Fibroblast of skin of left biceps (primary cell): ENCODE measurements at places on chromosomes 1 and 21.

DNA sequence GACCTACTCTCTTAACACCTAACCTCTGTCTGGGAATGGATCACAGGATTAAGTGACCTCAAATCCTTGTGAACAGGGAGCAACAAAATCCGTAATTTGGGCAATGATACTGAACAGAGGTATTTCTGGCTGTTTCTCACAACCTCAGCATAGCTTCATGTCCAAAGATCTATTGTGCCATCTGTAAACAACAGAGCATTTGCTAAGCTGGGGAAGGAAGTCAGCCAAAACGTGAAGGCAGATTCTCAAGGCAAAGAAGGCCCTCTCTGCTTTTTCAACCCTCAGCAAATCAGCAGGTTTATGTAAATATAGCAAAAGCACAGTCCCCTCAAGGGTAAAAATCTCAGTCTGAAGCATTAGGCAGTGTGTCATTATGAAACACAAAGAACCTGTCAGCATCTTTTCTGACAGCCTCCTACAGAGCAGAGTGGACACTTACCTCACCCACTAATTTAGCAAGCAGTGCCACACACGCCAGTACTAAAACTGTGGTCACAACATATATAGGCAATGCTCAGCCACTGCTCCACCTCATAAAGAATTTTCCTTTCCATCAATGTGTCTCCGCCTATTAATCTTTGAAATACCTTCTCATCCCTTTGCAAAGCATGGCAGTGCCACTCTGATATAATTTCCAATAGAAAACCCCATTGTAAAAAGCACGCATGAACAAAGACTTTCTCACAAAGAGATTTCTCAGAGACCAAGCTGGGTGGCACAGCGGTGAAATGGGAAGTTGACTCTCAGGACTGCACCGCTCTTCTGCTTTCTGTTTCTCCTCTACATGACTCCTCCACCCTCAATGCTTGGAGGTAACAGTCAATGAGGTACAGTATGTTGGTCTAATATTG lies 188.0 kb downstream of the RERE start:
- DNase-seq, result no peak

DNA sequence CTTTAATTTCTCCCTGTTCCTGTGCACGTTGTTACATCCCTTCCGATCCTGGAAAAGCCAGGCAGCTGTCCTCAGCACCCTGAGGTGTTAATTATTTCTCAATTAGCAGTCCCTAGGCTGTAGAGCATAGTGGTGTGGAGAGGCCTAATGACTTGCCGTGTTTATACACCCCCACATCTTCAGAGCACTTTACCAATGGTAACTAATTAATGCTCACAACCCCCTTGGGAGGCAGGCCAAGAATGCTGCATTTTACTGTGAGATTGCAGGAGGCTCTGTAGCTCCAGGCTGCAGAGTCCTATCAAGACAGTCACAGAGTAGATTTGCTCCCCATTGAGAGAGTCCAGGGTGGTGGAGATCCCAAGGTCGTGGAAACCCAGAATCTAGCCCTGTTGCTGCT lies 2.4 kb upstream of the PARS2 start:
- no peak for DNase-seq

DNA sequence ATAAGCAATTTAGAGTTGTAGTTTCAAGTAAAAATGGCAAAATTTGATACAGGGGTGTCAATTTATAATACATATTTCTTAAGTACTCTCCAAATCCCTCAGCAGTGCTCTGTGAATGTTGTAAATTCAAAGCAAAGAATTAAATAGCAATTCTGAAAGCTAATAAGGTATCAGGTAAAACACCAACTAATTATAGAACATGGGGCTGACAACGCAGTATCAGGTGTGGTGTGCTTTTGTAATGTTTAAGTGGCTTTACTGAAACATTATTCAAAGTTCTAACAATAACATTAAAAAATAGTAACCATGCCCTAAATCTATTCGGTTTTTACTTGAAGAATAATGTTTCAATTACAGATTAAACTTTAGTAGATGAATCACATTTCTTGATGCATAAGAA lies 1271.2 kb upstream of the ADGRL2 start:
- DNase-seq, result no peak

GRCh38 chr1:47436979-47437446 lies 831 bp upstream of the FOXD2 start:
- no peak for DNase-seq

GRCh38 chr1:192977089-192977706 lies 82.0 kb downstream of the UCHL5 start:
- no peak for DNase-seq

GRCh38 chr1:175618559-175618958 lies 124.8 kb downstream of the TNR start:
- DNase-seq, result no peak

GRCh38 chr1:2314803-2315673 lies 76.3 kb downstream of the MORN1 start:
- DNase-seq, result peak; percentile 49

DNA sequence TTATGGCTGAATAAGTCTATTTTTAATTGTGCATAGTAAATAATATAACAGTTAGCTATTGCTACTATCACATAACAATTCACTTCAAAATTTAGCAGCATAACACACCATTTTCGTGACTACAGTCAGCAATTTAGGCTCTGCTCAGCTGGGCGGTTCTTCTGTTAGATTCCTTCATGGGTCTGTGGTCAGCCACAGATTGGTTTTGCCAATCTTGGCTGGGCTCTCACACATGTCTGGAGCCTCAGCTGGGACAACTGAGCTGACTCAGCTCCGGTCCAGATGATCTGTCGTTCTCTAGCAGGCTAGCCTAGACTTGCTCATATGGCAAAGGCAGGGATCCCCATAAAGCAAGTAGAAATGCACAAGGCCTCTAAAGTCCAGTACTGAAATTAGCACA lies 15.1 kb upstream of the CDC42BPA start:
- no peak for DNase-seq

- no peak for DNase-seq
Observed at GRCh38 chr1:41280202-41281032, 38.3 kb upstream of the SCMH1 start.

DNA sequence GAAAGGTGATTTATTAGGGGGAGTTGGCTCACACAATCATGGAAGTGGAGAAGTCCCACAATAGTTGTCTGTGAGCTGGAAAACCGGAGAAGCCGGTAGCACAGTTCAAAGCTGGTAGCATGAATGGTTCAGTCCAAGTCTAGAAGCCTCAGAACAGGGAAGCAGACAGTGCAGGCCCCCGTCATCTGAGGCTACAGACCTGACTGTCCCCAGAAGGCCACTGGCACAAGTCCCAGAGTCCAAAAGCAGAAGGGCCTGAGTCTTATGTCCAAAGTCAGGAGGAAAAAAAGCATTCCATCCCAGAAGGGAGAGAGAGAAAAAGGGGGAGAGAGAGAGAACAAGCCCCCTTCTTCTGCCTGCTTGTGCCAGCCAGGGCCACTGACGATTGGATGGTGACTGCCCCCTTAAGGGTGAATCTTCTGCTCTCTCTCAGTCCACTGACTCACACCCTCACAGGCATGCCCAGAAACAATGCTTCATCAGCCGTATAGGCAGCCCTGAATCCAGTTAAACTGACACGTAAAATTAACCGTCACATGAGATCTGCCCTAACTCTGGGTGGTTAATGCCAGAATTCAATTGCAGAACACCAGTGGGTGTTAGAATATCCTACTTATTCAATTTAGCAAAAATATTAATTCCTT lies 49.3 kb upstream of the POU2F1 start:
- DNase-seq, result no peak

DNA sequence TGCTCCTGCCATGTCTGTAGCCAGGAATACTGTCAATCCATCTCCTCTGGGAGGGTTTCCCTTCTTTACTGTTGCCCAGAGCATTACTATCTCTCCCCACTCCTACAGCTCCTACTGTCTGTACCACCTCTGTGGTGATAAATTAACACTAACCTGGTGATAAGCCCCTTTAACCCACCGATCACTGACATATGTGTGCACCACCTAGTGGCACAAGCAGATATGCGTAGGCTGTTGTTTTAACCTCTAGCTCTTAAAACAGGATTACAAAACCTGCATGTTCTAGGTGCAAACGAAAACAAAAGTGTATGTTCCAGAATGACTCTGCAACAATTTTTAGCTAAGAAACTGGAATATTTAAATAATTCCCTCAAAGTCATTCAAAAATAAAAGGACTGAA lies 93.9 kb upstream of the BEND5 start:
- no peak for DNase-seq

DNA sequence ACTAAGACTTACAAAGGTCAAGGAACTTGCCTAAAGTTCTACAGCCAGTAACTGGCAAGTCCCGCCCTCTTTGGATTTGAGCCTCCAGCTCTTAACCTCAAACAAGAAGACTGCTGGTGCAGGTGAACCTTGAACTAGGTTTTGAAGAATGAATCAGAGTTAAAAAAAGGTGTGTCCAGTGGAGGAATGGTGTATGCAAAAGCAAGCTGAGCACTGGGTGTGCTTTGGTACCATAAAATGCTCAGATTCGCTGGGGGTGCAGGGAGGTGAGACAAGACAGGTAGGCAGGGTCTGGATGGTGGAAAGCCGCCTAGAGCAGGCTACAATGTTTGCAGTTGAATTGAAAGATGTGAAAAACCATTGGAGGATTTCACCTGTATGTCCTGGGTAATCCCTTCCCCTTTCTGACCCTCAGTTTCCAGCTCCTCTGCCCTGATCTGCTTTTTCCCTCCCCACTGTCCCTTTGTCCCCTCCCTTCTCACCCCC lies 39.8 kb downstream of the FOXD2 start:
- DNase-seq, result no peak

DNA sequence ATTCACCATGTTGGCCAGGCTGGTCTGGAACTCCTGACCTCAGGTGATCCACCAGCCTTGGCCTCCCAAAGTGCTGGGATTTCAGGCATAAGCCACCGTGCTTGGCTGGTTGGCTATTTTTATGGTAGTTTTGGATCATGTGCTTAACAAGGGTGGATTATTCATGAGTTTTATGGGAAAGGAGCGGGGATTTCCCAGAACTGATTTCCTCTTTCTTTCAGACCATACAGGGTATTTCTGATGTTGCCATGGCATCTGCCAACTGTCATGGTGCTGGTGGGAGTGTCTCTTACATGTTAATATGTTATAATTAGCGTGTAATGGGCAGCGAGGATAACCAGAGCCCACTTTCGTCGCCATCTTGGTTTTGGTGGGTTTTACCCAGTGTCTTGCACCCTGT lies 3.2 kb downstream of the TRPM2 start:
- DNase-seq, result no peak

- DNase-seq, result no peak
Observed at GRCh38 chr1:203273869-203274602, 31.3 kb upstream of the BTG2 start.

GRCh38 chr1:87783315-87783714 lies 454.6 kb downstream of the LMO4 start:
- no peak for DNase-seq

DNA sequence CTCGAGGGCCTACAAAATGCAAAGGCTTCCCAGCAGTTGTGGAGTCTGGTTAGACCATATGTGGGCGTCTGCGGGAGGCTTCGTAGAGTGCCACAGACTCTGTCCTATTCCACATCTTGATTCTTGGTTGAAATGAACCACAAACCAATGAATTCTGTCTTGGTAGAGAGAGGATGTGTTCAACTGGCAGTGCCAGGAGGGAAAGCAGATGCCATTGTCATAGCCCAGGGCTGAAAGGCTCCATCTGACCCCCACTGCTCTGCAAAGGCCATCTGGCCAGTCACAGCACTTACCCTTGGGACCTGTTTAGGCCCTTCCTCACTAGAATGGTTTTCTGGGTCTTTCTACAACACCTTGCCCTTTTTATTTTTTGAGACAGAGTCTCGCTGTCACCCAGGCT lies 22.1 kb downstream of the ACOT11 start:
- no peak for DNase-seq

DNA sequence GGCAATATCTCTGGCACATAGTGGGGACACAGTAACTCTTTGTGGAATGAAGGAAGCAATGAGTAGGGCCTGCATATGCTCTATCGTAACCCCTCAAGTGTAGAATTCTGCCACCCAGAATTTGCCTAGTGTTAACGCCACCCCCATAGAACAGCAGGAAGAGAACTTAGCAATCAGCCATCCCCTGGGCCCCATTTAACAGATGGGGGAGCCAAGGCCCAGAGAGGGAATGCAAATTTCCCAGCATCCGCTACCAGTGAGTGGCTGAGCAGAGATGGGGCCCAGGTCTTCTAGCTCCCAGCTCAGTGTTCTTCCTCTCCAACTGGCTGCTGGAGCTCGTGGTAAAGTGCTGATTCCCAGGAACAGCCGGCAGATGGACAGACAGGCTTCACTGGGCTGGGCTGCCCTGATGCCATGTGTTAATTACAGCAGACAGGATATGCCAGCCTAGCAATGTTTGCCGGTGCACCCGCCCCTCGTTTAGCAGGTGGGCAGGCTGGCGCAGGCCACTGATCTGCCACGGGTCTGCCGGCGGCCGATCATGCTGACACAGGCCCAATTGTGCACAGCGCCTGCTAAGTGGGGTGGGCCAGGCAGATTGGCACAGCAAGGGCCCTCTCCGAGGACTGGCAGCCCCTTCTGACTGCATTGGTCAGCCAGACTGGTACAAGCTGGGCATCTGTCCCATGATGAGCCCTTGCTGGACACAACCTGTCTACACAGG lies 171.9 kb downstream of the IGSF21 start:
- no peak for DNase-seq

DNA sequence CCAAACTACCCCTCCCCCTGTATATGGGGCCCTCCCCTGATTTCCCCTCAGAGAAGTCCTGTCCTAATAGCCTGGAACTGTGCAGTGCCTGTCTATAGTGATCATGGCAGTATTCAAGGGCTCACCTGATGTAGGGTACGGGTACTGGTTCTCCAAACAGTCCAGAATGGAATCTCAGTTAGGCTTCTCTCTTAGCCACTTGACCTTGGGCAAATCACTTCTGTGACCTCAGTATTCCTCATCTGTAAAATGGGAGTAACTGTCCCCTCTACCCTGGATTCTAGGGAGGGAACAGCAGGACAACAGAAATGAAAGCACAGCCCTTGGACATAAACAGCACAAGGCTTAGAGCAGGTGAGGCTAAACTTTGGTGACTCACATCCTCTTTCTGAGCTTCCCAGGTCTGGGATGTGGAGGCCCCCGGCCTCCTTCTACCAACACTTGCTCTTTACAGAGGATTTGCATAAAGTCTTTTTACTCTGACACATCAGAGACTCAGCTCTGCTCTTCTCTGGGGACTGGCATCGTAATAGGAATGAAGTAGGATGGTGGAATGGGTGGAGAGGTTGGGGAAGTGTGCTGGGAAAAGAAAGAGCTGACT lies 20.0 kb upstream of the PDZK1IP1 start:
- no peak for DNase-seq

DNA sequence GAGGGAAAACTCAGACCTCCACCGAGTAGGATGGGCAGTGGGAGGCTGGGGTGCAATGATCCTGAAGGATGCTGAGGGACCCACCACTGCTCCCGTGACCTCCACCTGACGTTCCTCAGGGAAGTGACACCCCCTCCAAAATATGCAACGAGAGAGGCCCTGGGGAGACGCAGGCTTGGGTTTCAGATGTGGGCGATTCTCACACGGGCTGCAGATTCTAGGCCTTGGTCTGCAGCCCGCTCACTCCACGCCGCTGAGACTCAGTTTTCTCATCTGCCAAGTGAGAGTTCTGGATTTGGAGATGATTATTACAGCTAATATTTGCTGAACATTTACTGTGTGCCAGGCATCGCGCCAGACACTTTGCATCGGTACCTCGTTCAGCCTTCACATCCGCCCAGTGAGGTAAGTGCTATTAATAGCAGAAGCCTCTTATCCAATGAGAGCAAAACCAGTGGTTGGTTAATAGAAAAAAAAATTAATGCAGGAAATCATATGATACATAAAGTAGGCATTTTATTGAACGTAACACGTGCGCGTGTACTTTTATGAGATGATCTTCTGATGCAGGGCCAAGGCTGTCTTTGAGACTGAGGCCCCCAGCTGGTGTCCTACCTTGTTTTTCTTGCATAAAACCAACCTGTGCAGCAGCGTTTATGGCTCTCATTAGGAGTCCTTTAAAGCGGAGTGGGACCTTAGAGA lies 102.0 kb upstream of the RUNX3 start:
- DNase-seq, result peak; percentile 57
